Endothelial cell of umbilical vein (primary cell): ENCODE measurements at places on chromosomes 5 and 9.

DNA sequence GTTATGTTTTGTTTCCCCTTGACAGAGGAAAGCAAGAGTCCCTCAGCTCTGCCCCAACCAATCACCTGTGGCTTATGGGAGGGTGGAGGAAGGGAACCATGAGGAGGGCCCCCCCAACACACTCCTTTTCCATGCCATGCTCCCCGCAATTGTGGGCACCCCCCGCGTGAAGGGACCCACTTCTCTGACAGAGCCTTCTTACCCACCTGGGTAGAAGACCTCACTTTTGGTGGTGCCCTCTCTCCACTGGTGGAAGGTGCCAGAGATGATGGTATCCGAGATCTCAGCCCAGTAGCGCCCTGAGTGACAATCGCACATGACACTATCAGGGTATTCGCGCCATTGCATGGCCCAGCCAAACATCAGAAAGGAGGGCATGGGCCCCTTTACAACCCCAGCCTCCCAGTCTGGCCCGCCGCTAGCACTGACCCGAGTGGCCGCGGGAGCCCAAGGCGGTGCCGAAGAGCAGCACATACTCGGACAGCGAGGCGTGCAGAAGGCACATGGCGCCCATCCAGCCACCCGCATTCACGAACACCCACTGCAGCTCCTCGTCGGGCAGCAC lies 714 bp downstream of the SIGMAR1 start:
- H3K27me3 ChIP-seq: no peaks in the 10 kb centered on the region
- peaks cover 16% of the 10 kb centered on the region for H3K4me1 ChIP-seq
- no peak overlapping the region for H3K27ac ChIP-seq
- DNase-seq: no peak
- no peaks in the 10 kb centered on the region for H3K36me3 ChIP-seq

GRCh38 chr5:127849408-127849807 lies 146.2 kb downstream of the CCDC192 start:
- H3K36me3 ChIP-seq: no peaks in the 10 kb centered on the region
- no peak overlapping the region for H3K4me3 ChIP-seq
- no peaks in the 10 kb centered on the region for H3K4me1 ChIP-seq
- no peak overlapping the region for H3K27ac ChIP-seq
- no peaks in the 10 kb centered on the region for H3K27me3 ChIP-seq

GRCh38 chr5:102874054-102874453 lies 118.9 kb downstream of the PAM start:
- no peak overlapping the region for H3K27ac ChIP-seq
- no peak for DNase-seq
- no peaks in the 10 kb centered on the region for H3K36me3 ChIP-seq
- peaks cover 5% of the 10 kb centered on the region for H3K4me1 ChIP-seq
- H3K27me3 ChIP-seq: no peaks in the 10 kb centered on the region
- H3K4me3 ChIP-seq: no peak overlapping the region

DNA sequence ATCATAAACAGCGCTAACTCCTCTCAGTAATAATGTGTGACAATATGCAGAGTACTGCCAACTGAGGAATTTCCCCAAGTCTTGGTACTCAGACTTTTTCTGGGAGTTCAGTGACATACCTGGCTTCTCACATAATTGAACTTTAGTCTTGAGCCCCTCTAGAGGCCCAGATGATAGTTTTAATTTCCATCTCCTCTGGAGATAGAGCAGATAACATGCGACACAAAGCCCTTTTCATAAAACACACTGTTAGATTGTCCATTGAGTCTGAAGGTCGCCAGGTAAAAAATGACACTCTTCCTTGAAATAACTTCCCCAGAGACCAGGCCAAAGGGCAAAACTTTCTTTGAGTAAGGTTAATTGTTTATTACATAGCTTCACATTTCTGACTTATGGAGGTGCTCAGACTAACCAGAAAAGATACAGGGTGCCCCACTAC lies 476.0 kb downstream of the RASEF start:
- DNase-seq: no peak
- no peaks in the 10 kb centered on the region for H3K36me3 ChIP-seq
- no peak overlapping the region for H3K27ac ChIP-seq

- H3K27me3 ChIP-seq: no peaks in the 10 kb centered on the region
- H3K4me3 ChIP-seq: no peak overlapping the region
- no peaks in the 10 kb centered on the region for H3K4me1 ChIP-seq
These were observed 38.0 kb upstream of the MROH2B start for GRCh38 chr5:41109186-41109585.

GRCh38 chr5:611731-612486 lies at the start of gene CEP72:
CEP72 (plus strand) TSS chr5:612340; CDS start chr5:612362, 22 bp downstream.
- H3K27ac ChIP-seq: no peak within 1 kb of the TSS
- H3K27me3 ChIP-seq: no peaks in the 10 kb centered on the region
- peak within 1 kb of the TSS; percentile 77 for H3K4me3 ChIP-seq
- peaks cover 2% of the 10 kb centered on the region for H3K4me1 ChIP-seq

- H3K4me1 ChIP-seq: peaks cover 9% of the 10 kb centered on the region
- no peak overlapping the region for H3K27ac ChIP-seq
- DNase-seq: no peak
- no peaks in the 10 kb centered on the region for H3K27me3 ChIP-seq
- peak overlapping the region; percentile 71 for H3K4me3 ChIP-seq
- no peaks in the 10 kb centered on the region for H3K36me3 ChIP-seq
These were observed 718 bp downstream of the QSOX2 start for GRCh38 chr9:136244969-136245218.

DNA sequence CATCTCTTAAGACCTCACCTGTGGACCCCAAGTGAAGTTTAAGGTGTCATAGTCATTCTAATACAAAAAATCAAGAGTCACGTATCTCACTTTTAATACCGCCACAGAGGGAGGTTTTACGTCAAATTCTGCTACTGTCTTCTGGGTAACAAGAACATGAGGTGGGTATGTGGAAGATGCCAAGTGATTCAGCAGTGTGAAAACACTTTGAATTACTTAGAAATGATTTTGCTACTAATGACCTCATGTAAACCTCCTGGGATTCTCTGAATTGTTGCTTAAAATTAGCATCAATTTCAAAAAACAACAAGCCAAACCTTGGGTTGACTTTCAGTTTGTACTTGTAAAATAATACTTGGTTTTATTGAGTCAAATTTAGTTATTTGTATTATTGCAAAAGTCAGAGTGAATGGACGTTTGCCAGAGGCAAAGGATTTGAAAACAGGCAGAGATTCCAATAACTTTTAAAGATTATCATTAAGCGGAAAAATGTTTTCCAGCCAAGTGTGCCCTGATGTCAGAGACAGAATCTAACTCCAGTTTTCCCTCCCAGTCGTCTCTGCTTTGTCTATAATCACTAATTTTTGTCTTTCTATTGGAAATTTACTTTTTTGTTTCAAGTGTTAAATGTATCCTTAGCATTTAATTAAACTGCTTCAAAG lies 8.8 kb downstream of the DMRT2 start:
- peaks cover 6% of the 10 kb centered on the region for H3K27me3 ChIP-seq
- no peak overlapping the region for H3K27ac ChIP-seq
- no peak overlapping the region for H3K4me3 ChIP-seq
- no peak for DNase-seq

- no peak overlapping the region for H3K27ac ChIP-seq
- no peaks in the 10 kb centered on the region for H3K27me3 ChIP-seq
- no peak overlapping the region for H3K4me3 ChIP-seq
- DNase-seq: no peak
- no peaks in the 10 kb centered on the region for H3K4me1 ChIP-seq
These were observed 29.1 kb upstream of the IRX2 start for GRCh38 chr5:2780421-2781171.

- H3K36me3 ChIP-seq: no peaks in the 10 kb centered on the region
- peaks cover 4% of the 10 kb centered on the region for H3K27me3 ChIP-seq
- DNase-seq: peak; percentile 66
These were observed 16.2 kb upstream of the NDUFB6 start for GRCh38 chr9:32589083-32589723.

GRCh38 chr9:91992461-91993041 lies 42.5 kb upstream of the ROR2 start:
- H3K4me1 ChIP-seq: no peaks in the 10 kb centered on the region
- H3K27ac ChIP-seq: no peak overlapping the region
- H3K36me3 ChIP-seq: no peaks in the 10 kb centered on the region
- DNase-seq: no peak
- H3K27me3 ChIP-seq: no peaks in the 10 kb centered on the region
- H3K4me3 ChIP-seq: no peak overlapping the region

GRCh38 chr9:82810915-82811314 lies 252.0 kb downstream of the RASEF start:
- no peaks in the 10 kb centered on the region for H3K27me3 ChIP-seq
- no peaks in the 10 kb centered on the region for H3K4me1 ChIP-seq

GRCh38 chr9:107546859-107547258 lies 57.3 kb upstream of the KLF4 start:
- no peaks in the 10 kb centered on the region for H3K27me3 ChIP-seq
- DNase-seq: no peak
- H3K36me3 ChIP-seq: no peaks in the 10 kb centered on the region
- no peak overlapping the region for H3K27ac ChIP-seq

GRCh38 chr9:4055032-4055431 lies 244.8 kb downstream of the GLIS3 start:
- H3K27ac ChIP-seq: no peak overlapping the region
- no peaks in the 10 kb centered on the region for H3K4me1 ChIP-seq
- H3K36me3 ChIP-seq: no peaks in the 10 kb centered on the region

DNA sequence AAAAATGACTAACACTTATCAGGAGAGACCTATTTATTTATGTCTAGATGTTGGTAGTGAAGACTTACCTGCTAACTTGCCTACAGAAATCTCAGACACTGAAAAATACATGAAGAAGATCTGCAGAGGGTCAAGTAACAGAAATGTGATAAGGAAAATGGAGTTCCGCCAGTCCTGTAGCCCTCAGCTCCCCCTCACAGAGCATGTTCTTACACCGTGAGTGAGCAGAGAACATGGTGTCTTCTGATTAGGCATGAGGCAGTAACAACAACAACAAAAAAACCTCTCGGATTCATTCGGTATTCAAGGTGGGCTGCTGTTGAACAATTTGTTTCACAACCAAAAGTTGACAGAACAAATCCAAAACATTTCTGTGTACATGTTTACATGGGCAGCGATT lies 162.0 kb upstream of the SNX2 start:
- H3K27ac ChIP-seq: no peak overlapping the region
- H3K36me3 ChIP-seq: no peaks in the 10 kb centered on the region
- DNase-seq: no peak
- no peak overlapping the region for H3K4me3 ChIP-seq

- no peaks in the 10 kb centered on the region for H3K36me3 ChIP-seq
- H3K27ac ChIP-seq: no peak overlapping the region
- DNase-seq: no peak
- H3K27me3 ChIP-seq: no peaks in the 10 kb centered on the region
- H3K4me3 ChIP-seq: no peak overlapping the region
- no peaks in the 10 kb centered on the region for H3K4me1 ChIP-seq
These were observed 169.9 kb downstream of the CTNND2 start for GRCh38 chr5:11734369-11734768.

GRCh38 chr9:15513335-15513734 lies 2.6 kb upstream of the PSIP1 start:
- no peaks in the 10 kb centered on the region for H3K36me3 ChIP-seq
- DNase-seq: no peak
- no peak overlapping the region for H3K27ac ChIP-seq
- H3K27me3 ChIP-seq: peaks cover under 1% of the 10 kb centered on the region

DNA sequence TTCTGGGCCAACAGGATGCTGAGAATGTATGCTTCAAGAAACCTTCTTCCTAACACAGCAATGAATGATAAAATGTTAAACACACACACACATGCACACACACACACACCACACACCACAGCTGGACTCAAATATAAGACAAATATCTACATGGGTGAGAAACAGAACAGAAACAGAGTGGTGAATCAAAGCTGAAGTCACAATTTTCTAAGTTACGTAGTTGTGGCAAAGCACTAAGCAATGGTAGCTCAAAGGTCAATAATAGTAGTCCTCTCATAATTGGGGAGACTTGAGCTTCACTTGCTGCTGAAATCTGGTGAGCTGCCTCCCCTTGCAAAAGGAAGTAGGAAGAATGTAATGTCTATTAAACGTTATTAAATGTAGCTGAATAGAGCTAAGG lies 33.7 kb upstream of the ITGA1 start:
- H3K27ac ChIP-seq: no peak overlapping the region
- H3K4me1 ChIP-seq: no peaks in the 10 kb centered on the region
- DNase-seq: no peak
- no peaks in the 10 kb centered on the region for H3K27me3 ChIP-seq

GRCh38 chr5:122101636-122102285 lies 23.7 kb upstream of the LOX start:
- H3K27ac ChIP-seq: no peak overlapping the region
- H3K4me3 ChIP-seq: no peak overlapping the region
- DNase-seq: peak; percentile 64
- no peaks in the 10 kb centered on the region for H3K36me3 ChIP-seq
- H3K4me1 ChIP-seq: peaks cover 8% of the 10 kb centered on the region

DNA sequence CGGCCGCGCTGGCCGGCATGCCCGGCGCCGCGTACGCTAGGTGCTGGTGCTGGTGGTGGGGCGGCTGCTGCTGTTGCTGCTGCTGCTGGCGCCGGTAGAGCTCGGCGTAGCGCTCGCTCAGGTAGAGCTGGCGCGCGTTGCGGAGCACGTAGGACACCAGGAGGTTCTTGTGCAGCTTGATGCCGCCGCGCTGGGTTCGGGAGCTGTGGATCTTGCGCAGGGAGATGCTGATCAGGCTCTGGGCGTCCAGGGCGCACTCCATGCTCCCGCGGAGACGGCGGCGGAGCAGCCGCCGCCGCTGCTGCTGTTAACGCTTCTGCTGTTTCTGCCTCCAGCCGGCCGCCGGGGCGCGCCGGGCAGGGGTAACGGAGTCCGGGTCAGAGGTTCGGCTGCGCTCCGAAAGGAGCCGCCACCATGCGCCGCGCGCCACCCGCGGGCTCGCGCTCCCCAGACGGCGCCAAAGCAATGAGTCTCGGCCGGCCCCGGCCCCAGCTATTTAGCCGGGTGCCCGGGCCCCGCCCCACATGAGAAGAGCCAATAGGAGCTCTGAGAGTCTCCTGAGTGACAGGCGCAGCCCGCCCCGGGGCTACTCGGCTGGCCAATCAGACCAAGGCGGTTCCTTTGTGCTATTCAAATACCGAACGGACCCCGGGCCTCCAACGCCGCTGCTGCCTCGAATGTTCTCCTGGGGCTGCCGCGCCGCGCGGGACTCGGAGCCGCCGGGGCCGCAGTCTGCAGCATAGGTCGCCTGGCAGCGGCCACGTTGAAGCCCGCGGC lies at the start of gene IER5L:
Gene IER5L (minus strand): TSS at position 471 of the 777 bp plus-strand sequence. CDS start 209 bp downstream, at position 262.
- H3K4me1 ChIP-seq: peaks cover 21% of the 10 kb centered on the region
- peak within 1 kb of the TSS; percentile 79 for H3K4me3 ChIP-seq
- no peaks in the 10 kb centered on the region for H3K27me3 ChIP-seq
- DNase-seq: peak; percentile 90
- H3K36me3 ChIP-seq: no peaks in the 10 kb centered on the region
- H3K27ac ChIP-seq: no peak within 1 kb of the TSS

DNA sequence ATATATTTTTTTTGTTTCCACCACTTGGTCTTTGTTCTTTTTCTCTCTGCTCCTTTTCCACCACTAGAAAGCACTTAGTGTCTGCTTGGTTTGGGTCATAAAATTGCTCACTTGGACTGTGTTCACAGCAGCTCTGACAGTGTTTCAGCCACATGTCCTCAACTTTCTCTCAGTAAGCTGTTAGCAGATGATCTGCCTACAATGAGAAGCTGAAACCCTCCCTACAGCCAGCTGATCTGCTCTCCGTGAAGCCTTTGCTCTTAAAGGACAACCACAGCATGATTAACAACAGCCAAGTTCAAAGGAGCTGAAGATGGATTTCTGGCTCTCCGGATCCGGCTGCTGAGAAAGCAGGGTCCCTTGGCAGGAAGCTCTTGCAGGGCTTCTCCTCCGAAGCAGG lies 31.6 kb downstream of the PRLR start:
- no peak overlapping the region for H3K27ac ChIP-seq
- H3K4me1 ChIP-seq: no peaks in the 10 kb centered on the region
- no peaks in the 10 kb centered on the region for H3K36me3 ChIP-seq
- H3K27me3 ChIP-seq: peaks cover 2% of the 10 kb centered on the region
